ENCODE measurements at places on chromosomes 12 and 14.

- no peak for DNase-seq
Measured at GRCh38 chr14:31057701-31058364, 31.7 kb upstream of the STRN3 start.

GRCh38 chr12:113062502-113063395, 6.2 kb downstream of the DTX1 start:
- DNase-seq = no peak

- DNase-seq = no peak
Measured at GRCh38 chr12:2225696-2226095, 172.9 kb downstream of the CACNA1C start.

GRCh38 chr14:53183056-53183455, 29.9 kb upstream of the DDHD1 start:
- no peak for DNase-seq
